ENCODE measurements at places on chromosomes 11 and 22.
A peak's percentile ranks its signal among the peaks of the same experiment; 100 is the strongest.

DNA sequence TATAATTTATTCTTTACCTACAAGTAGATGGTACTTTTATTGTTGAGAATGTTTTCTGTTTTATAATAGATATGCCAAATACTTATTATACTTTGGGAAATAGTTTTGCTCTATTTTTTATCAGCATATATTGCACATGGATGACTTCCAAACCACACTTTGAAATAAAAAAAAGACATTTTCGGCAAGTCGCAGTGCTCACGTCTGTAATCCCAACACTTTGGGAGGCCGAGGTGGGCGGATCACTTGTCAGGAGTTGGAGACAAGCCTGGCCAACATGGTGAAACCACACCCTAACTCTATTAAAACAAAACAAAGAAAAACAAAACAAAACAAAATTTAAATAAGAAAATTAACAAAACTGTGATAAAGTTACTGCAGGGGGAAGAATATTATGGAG is 983.9 kb upstream of the CNTN5 start:
- DNase-seq: no peak

DNA sequence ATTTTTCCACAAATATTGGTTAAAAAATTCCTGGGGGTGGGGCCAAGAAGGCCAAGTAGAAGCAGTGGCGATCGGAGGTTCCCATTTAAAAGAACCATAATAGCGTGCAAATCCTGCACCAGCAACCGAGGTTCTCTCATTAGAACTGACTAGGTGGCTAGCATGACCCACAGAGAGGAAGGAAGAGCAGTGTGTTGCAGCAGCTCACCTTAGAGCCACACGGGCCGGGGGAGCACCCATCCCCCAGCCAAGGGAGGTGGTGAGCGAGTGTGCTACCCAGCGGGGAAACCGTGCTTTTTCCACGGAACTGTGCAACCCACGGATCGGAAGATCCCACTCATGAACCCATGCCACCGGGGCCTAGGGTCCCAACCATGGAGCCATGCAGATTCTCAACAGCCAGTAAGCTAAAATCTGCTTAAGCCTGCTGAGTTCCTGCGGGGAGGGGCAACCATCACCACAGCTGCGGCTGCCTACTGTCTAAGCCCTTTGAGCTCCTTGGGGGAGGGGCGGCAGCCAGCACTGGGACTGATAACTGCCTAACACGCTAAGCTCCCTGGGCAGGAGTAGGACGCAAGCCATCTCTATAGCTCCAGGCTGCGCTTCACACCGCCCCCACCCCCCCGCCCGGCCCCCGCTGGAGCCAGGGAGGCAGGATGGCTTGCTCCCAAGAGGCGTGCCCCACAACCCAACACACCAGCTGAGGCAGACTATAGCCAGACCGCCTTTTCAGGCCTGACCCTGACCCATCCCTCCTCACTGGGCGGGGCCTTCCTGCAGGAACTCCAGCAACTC is 21.0 kb upstream of the HTATIP2 start:
- no peak for DNase-seq

DNA sequence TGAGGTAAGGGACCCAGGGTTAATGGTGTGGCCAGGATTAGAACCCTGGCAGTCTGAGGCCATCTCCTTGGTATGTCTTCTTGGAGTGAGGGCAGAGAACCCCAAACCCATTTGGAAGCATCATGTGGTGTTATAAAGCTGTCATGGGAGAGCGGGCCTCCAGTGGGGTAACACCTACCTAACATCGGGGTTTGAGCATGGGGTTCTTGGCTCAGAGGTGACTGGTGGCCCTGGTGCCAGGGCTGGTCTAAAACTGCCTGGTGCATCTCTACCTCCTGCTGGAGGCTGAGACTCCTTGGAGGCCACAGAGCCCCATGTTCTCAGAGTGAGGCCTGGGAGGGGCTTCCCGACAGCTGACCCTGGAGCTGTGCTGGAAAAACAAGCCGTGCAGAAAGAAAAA is 4.5 kb downstream of the PRDM11 start:
- no peak for DNase-seq

DNA sequence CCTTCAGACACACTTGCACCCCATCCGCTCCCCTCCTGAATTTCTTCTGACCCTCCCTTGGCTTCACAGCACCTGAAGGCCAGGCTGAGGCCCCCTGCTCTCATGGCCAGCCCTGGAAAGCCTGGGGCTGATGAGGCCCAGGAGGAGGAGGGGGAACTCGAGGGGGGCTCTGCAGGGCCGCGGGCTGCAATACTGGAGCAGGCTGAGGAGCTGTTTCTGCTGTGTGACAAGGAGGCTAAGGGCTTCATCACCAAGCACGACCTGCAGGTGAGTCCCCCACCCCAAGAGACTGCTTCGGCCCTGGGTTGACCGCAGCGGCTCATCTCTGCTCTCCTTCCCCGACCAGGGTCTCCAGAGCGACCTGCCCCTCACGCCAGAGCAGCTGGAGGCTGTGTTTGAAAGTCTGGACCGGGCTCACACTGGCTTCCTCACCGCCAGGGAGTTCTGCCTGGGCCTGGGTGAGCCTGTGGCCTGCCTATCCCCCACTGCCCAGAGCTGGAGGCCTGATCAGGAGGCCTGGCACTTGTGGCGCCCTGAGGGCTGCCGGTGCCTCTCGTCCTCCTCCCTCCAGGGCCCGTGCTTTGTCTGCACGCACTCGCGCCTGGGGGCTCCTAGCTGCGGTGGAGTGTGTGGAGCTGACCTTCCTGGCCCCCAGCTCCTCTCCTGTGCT is 922 bp downstream of the CRACR2B start:
- DNase-seq: no peak

GRCh38 chr11:38788561-38788960 is 2190.5 kb upstream of the RAG2 start:
- no peak for DNase-seq

GRCh38 chr11:43868852-43869567 is 11.6 kb upstream of the ALKBH3 start:
- peak; percentile 95 for DNase-seq

GRCh38 chr11:116167706-116168458 is 604.9 kb downstream of the BUD13 start:
- DNase-seq: no peak

DNA sequence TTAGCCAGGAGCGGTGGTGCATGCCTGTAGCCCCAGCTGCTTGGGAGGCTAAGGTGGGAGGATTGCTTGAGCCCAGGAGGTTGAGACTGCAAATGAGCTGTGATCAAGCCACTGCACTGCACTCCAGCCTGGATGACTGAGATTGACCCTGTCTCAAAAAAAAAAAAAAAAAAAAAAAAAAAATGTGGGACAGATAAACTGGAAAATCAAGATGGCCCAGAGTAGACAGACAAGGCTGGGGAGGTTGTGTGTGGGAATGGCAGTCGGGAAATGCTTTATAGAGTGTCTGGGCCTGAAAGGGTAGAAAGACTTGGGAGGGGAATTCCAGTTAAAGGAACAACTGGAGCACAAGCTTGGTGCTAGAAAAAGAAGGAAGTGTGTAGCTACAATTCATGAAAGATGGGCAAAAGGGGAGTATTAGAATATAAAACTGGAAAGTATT is 18.2 kb upstream of the WDR74 start:
- peak; percentile 20 for DNase-seq

GRCh38 chr11:71502871-71503435 is 24.1 kb upstream of the KRTAP5-7 start:
- no peak for DNase-seq

GRCh38 chr11:45390407-45390806 is 104.3 kb upstream of the SYT13 start:
- DNase-seq: no peak

DNA sequence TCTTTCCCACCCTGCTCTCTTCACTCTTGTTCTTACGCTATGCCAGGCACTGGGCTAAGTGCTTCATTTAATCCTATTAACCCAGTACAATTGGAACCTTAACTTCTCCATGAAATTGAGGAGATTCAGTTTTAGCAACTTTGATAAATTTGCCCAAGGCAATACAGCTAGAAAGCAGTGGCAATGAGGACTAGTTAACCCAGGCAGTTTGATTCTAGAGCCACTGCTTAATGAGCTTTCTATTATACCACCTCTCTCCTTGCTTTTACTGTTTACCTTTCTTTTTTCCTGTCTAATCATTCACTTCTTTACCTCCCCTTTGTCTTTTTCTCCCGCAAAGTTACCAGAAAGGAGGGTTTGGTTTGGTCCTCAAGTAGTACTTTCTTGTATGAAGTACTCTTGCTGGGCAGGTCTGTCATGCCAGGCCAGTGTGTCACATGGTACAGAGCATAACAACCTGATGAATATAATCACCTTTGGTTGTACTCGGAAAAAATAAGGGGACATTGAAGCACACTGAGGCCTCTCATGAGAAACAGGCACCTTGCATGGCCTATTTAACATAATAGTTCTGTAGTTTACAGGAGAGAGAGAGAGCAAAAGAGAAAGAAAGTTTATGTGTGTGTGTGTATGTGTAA is 70.6 kb downstream of the PDHX start:
- DNase-seq: peak; percentile 51

DNA sequence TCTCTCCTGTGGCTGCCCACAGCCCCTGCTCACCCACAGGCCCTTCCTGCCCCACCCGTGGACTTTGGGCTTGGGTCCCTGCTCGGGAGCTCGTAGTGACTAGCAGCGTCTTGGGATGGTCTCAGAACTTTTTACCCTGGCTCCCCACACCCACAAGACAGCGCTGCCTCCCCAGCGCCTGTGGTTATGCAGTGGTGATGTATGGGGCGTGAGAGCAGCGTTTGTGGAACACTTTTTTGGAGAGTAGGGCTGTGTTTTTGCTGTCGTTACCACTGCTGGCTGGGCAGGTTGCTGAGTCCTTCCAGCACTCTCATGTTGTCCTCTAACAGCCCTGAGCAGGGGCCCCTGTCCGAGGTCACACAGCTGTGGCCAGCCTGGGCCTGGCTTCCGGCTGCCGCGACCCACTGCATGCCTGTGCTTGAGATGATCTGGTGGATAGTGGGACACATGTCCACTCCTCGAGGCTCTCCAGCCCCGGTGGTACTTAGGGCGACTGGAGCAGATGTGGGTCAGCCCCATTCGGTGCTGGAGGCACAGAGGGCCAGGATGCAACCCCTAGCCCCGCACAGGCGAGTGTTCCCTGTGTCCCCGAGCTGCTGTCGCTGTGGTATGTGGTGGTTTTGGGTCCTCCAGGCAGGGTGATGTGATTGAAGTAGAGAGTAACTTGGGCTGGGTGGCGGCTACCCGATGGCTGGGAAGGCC is 7.1 kb upstream of the GRAMD4 start:
- DNase-seq: no peak

DNA sequence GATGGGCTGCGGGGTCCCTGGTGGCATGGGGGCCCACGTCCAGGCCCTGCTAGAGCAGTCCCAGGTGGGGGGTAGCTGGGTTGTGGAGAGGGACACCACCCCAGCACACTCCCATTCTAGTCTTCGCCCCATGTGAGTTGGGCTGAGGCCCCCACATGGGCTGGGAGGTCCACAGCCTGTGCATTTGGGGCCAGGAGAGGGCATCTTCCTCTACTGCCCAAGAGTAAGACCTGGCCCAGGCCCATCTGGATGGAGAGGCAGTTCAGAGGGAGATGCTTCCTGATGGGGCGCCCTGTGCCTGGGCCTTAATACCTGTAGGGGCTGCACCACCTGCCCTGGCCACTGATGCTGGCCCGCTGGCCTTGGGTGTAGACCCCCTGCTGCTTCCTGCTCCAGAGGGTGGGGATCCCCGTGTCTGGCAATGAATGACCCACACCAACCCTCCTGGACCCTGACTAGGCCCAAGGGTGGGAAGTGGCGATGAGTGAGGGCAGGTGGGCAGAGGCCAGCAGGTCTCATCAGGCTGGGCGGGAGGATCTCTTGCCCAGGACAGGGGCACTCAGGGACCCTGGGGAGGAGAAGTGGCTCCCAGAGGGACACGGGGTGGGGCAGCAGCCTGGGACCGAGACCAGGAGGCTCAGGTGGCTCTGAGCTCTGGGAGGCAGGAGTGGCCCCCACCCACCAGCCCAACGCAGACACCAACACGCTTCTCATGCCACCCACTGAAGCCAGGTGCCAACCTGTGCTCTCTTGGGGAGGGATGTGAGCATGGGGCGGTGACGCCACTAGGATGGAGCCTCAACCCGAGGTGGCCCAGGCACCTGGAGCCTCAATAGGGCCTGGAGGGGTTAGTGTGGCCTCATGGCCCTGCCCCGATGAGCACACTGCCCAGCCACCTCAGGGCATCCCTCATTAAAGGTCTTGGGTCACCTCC is 17.4 kb upstream of the GNB1L start:
- DNase-seq: no peak

DNA sequence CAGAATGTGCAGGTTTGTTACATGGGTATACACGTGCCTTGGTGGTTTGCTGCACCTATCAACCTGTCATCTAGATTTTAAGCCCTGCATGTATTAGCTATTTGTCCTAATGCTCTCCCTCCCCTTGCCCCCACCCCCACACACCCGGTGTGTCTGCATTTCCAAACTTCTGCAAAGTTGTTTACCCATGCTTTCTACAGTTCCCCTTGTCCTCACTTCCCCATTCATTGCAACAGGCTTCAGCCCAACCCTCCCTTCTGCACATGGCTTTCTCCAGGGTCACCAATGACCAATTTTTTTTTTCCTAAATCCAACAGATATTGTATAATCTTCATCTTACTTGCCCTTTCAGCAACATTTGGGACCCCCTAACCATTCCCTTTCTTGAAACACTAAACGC is 32.0 kb upstream of the NUP50 start:
- no peak for DNase-seq

GRCh38 chr11:119029340-119030028 is 1.2 kb downstream of the SLC37A4 start:
- DNase-seq: peak; percentile 92

DNA sequence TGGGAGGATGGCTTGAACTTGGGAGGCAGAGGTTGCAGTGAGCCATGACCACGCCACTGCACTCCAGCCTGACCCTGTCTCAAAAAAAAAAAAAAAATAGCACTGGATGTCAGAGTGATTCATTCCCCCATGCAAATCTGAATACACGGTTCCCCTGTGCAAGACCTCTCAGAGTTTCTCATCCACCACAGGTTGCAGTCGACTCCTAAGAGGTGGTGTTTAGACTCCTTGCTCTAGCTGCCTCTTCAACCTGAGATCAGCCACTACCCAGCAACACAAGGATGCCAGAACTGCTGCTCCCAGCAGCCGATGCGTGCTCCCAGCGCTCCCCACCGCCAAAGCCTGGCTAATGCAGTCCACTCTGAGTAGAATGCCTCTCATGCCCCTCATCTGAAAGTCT is 97.5 kb downstream of the PARVA start:
- DNase-seq: peak; percentile 33

GRCh38 chr11:10931761-10932670 is 74.2 kb upstream of the ZBED5 start:
- DNase-seq: peak; percentile 22

DNA sequence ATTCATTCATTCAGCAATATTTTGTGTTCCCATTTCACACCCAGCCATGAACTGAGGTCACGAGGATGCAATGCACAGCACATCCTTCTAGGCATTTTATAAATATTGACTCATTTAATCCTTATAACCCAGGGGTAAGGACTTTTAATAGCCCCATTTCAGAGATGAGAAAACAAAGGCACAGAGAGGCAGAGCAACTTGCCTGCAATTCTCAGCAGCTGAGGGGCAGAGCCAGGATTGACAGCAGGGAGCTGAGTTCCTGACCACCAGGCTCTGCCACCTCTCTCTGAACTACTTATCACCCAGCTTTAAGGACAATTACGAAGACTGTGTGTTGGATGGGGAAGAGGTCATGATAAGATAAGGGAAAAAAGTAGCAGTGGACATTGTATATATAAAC is 12.8 kb upstream of the FGF3 start:
- no peak for DNase-seq

Measured in renal cortical epithelial cell (primary cell).